ENCODE measurements at places on chromosomes 2 and 18.

DNA sequence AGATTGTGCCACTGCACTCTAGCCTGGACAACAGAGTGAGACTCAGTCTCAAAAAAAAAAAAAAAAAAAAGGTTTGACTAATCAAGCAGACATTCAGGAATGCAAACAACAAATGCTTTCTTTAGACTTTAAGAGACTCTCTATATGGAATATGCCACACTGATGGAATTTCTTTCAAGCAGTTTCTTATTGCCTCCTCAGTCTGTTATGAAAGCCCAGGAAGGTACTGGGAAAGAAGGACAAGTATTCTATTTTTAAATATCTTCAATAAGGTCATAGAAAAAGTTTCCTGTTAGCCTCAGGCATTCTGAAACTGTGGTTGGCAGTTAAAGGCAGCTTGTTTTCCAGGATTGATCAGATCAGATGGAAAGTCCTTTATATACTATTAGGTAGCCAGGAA, 241.6 kb downstream of the PIK3C3 start:
- peak; percentile 54 for DNase-seq

DNA sequence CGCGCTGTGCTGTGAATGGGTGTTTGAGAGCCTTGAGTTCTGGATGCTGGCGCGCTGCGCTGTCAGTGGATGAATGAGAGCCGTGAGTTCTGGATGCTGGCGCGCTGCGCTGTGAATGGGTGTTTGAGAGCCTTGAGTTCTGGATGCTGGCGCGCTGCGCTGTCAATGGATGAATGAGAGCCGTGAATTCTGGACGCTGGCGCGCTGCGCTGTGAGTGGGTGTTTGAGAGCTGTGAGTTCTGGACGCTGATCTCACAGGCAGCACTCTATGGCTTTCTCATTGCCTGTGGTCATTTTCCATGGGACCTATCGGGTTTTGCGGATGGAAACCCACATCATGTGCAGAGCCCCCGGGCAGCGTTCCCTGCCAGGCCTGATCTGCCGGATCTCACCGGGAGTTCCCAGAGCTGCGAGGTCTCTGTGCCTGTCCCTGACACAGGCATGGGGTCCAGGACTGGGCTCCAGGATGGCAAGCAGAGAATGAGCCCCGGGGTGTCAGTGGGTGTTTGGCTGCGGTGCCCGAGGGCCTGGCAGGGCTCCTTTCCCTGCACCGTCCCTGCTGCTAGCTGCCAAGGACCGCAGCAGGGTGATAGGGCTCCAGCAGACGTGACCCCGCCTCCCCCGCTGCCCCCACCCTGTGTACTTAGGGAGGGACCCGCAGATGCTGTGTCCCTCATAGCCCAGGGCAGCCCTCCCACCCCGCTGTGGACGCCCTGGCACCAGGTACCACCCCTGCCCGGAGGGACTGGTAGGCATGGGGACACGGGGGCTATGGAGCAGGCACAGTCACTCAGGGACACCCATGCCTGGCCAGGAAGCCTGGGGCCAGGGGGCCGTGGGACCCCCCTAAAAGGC, 9.7 kb downstream of the PDCD1 start:
- no peak for DNase-seq

DNA sequence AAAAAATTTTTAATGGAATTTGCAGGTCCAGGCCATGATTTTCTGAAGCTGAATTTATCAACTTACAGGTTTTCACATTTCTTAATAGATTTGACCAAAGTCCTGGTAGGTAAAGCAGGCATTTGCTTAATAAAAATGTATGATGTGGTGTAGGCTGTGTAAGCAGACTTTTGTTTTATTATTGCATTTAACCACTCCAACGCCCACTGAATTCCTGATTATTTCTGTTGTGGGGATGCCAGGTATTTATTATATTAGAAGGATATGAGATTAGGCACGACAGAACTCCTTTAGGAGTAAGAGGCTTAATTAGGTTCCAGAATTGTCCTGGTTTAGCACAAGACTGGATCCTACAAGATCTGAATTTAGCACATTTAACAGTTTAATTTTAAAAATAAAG, 111.1 kb downstream of the ADCYAP1 start:
- no peak for DNase-seq

DNA sequence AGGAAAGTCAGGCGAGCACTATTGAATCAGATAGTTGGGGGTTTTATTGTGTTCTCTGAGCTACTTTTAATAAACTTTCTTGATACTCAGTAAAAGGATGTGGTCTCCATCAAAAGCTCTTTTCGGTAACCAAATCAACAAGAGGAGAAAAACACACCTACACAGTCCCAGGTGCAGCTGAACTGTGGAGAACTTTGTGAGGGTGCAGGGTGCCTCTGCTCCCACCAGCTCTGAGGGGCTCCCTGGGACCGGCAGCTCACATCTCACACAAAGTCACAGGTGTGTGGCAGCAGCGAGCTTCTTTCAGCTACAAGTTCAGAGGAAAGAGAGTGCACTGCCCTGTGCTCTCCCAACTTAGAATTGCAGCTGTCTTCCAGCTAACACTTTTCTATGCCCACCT, 650.4 kb downstream of the RNF144A start:
- DNase-seq: no peak

GRCh38 chr2:127239395-127239794, 19.3 kb upstream of the CYP27C1 start:
- DNase-seq: no peak

DNA sequence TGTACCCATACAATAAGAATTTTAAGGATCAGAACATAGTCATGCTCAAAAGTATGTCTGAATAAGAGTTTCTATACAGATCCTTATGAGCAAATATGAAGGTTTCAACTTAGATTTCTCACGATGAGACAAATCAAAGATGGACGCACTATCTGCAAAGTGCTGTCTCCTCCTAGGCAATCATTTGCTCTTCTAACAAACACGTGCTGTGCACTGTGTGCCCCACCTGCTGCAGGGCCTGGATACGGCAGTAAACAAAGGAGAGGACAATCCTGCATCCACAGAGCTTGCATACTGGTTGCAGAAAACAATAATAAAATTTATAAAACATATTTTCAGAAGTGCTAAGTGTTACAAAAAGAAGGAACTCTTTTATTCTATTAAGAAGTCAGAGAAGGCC, 39.9 kb upstream of the KIDINS220 start:
- DNase-seq: no peak

DNA sequence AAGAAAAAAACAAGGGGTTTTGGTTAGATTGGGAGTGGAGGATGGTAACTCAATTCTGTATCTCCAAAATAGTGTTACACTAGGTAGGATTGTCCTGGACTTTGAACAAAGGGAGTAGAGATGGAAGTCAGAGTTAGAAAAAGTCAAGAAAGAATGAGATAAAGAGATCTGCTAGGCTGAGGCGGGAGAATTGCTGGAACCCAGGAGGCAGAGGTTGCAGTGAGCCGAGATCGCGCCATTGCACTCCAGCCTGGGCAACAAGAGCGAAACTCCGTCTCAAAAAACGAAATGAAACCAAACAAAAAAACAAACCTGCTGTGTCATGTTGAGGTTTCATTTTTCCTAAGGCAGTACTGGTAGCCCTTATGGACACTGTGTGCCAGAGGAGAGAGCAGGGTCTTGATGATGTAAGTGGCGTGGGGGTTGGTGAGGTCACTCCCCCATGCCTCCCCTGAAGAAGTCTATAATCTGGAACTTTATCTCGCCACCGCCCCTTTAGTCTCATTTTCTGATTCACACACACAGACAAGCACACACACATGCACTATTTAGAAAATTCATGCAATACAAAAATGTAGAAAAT, 10.5 kb downstream of the DRC1 start:
- DNase-seq: no peak

DNA sequence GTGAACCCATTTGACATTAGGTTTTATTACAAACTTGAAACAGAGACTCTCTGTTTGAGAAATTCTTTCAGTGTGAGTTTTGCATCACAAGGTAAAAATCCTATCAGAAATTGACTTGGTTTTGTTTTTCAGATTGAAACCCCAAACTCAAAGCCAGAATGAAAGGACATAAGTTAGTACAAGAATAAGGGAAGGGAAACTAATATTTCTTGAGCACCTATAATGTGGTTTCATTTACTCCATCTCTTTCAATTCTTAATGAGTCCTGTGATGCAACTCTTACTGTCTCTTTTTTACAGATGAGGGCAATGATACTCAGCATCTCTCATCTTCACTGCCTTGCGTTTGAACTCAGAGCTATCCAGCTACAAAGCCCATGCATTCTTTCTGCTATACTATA, 210.0 kb upstream of the SIX3 start:
- no peak for DNase-seq

DNA sequence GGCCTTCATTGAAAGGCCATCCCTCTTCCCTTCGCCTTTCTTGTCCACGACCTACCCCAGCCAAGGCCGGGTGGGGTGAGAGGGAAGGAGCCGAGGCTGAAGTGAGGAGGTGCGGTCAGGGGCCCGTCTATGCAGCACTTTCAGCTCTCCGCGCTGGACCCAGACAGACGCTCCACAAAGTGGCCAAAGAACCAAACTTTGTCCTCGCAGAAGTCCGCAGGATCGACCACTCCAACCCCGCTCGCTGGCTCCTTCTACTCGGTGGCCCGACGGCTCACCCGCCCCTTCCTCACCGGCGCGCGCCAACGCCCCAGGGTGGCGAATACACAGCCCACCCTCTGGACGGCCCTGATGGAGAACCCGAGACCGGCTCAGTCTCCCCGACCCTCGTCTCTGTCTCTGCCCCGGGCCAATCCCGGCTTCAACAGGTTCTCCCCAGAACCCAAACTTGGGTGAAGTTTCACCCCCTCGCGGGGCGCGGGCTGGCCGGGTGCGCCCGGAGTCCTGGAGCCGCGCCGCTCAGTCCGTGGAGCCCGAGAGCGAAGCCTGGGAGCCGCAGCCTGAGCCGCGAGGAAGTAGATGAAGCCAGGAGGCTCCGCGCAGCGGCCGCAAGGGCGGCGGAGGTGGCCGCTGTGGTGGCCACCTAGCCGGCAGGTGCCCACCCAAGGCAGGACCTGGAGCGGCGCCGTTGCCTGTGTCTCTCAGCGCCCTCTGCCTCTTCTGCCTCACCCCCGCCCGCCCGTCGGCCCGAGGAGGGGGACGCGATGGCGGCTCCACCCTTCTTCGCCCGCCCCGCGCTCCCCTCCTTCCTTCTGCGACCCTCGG, 26.7 kb upstream of the ALPP start:
- no peak for DNase-seq

- peak; percentile 71 for DNase-seq
Observed at GRCh38 chr2:69514406-69514805, 77.2 kb upstream of the NFU1 start.
